ENCODE measurements at places on chromosomes 13 and 19. TPM values are rescaled to one million over a fixed set of nuclear protein-coding genes. Genes with fewer than 3 reads are reported as not detected.

GRCh38 chr19:51799774-51800472 is 5.0 kb downstream of the FPR3 start:
- H3K4me1 ChIP-seq, result peaks cover 35% of the 10 kb centered on the region
- H3K36me3 ChIP-seq, result no peaks in the 10 kb centered on the region
- H3K4me3 ChIP-seq, result peak overlapping the region; percentile 10

GRCh38 chr13:29957320-29957719 is 106.9 kb upstream of the UBL3 start:
- no peak overlapping the region for H3K4me3 ChIP-seq
- H3K27ac ChIP-seq, result no peak overlapping the region
- DNase-seq, result no peak

DNA sequence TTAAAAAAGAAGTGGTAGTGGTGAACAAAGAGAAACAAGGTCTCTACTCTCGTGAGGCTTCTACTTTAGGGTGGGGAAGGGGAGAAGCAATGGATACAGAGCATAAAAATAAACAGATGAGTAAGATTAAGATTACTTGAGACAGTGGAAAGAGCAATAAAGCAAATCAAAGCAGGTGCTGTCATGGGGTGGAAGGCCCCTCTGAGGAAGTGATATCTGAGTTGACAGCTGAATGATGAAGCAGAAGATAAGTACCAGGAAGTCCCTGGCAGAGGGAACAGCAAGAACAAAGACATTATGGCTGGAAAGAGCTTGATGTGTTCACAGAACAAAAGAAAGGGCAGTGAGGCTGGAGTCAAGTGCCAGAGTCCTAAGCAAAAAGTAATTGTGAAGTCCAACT is 221.8 kb downstream of the ENOX1 start:
- no peaks in the 10 kb centered on the region for H3K27me3 ChIP-seq
- DNase-seq, result no peak
- no peaks in the 10 kb centered on the region for H3K4me1 ChIP-seq
- no peak overlapping the region for H3K4me3 ChIP-seq

GRCh38 chr13:48006396-48006795 is 5.3 kb upstream of the SUCLA2 start:
- no peak for DNase-seq
- H3K4me3 ChIP-seq, result no peak overlapping the region
- H3K27me3 ChIP-seq, result no peaks in the 10 kb centered on the region
- H3K27ac ChIP-seq, result no peak overlapping the region

GRCh38 chr13:19862481-19863313 is 752 bp downstream of the ZMYM5 start:
- no peaks in the 10 kb centered on the region for H3K36me3 ChIP-seq
- peak; percentile 56 for DNase-seq
- peaks cover 22% of the 10 kb centered on the region for H3K4me1 ChIP-seq
- H3K27ac ChIP-seq, result peak overlapping the region; percentile 100
- peak overlapping the region; percentile 89 for H3K4me3 ChIP-seq

DNA sequence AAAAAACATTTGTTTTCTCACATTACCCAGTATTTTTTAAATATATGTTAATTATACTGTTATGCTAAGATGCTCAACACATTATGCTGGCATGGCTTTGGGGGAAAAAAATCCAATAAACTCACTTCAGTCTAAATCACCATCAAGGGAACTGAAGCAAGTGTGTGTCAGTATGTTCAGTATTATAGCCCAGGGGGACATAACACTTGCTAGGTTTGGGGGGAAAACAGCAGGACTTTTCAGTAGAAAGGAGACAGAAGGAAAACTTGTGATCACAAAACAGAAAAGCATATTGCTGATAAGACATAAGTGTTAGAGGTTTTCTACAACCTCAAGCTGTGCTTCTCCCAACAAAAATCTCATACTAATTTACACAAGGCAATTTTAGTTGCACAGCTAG is 1759.9 kb upstream of the PCDH20 start:
- no peaks in the 10 kb centered on the region for H3K27me3 ChIP-seq
- H3K4me1 ChIP-seq, result no peaks in the 10 kb centered on the region
- no peak overlapping the region for H3K27ac ChIP-seq
- H3K4me3 ChIP-seq, result no peak overlapping the region

DNA sequence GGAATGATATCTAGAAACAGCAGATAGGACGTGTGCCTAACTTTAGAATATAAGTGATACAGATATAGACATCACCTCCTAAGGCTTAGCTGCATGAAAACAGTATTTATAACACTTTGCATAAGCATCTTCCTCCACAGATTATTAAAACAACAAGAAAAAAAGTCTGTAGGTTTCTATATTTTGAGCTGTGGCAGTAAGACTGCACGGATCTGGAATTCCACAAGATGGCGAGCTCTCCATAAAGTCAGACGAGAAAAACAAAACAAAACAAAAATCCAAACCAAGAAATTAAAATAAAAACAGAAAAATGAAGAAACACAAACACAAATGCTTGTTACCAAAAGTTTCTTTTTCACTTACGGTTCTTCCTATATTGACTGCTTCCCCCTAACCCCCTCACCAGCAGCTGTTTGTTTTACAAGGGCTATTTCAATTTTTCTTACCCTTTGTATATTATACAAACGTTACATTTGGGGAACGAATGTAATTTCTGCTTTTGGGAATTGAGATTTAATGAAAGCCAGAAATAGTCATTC is 285.8 kb downstream of the MYO16 start:
- no peaks in the 10 kb centered on the region for H3K36me3 ChIP-seq
- peak overlapping the region; percentile 16 for H3K4me3 ChIP-seq
- no peak for DNase-seq

The PLA2G4C gene
- 11.2 TPM for total RNA-seq

DNA sequence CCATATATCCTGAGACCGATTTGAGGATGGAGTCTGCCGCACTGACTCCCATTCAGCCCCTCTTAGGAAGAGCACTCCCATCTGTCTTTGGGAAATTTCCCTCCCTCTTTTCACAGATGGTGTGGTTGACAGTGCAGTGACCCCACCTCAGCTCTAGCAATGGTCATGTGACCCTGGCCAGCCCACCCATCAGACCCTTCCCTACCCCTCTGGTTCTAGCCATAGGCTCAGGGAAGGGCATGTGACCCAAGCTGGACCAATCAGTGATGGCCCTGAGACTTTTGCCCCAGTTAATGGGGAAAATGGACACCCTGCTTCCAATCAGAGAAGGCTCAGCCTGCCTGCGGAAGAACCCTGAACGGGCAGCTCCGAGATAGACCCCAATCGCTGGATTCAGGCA is 26.3 kb downstream of the IL12RB1 start:
- peaks cover 12% of the 10 kb centered on the region for H3K4me1 ChIP-seq
- H3K4me3 ChIP-seq, result no peak overlapping the region
- H3K27ac ChIP-seq, result no peak overlapping the region
- no peaks in the 10 kb centered on the region for H3K27me3 ChIP-seq
- no peak for DNase-seq

DNA sequence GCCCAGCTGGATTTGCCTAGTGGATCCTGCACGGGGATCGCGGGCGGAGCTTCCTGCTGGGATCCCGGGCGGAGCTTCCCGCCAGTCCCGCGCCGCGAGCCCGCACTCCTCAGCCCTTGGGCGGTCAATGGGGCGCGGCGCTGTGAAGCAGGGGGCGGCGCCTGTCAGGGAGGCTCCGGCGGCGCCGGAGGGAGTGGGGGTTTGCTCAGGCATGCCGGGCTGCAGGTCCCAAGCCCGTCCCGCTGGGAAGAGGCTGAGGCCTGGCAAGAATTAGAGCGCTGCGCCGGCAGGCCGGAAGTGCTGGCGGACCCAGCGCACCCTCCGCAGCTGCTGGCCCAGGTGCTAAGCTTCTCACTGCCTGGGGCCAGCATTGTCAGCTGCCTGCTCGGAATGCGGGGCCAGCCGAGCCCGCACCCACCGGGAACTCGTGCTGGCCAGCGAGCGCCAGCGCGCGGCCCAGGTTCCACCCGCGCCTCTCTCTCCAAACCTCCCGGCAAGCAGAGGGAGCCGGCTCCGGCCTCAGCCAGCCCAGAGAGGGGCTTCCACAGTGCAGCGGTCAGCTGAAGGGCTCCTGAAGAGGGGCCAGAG is 119.6 kb downstream of the PRR20E start:
- H3K36me3 ChIP-seq, result no peaks in the 10 kb centered on the region
- H3K4me1 ChIP-seq, result no peaks in the 10 kb centered on the region
- no peaks in the 10 kb centered on the region for H3K27me3 ChIP-seq
- no peak overlapping the region for H3K27ac ChIP-seq

The PGLYRP2 gene
- not detected for total RNA-seq

- no peak for DNase-seq
- no peaks in the 10 kb centered on the region for H3K4me1 ChIP-seq
- no peak overlapping the region for H3K27ac ChIP-seq
- no peaks in the 10 kb centered on the region for H3K27me3 ChIP-seq
- H3K4me3 ChIP-seq, result no peak overlapping the region
These were observed 1227.9 kb upstream of the SPRY2 start for GRCh38 chr13:81568824-81569223.

The SERTM1 gene
- total RNA-seq, result 5.0 TPM

The CAPN12 gene
- 18.2 TPM for total RNA-seq

DNA sequence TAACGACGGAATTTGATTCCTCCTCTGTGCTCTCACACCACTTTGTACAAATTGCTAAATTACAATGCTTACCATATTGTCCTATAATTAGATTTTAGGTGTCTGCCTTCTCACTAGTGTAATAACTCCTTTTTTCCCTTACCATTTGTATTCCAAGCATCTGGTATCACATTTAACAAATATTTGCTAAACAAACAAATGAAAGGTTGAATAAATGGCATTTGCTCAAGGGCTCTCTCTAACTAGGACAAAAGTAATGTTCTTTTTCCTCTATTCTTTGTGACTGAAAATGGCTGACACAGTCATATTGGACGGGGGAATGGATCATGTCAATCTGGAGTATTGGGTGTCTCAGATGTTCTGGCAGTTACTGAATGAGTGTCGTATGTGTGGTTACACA is 99.7 kb downstream of the ENOX1 start:
- no peaks in the 10 kb centered on the region for H3K27me3 ChIP-seq
- H3K4me1 ChIP-seq, result no peaks in the 10 kb centered on the region
- H3K36me3 ChIP-seq, result no peaks in the 10 kb centered on the region
- H3K27ac ChIP-seq, result no peak overlapping the region
- DNase-seq, result no peak

DNA sequence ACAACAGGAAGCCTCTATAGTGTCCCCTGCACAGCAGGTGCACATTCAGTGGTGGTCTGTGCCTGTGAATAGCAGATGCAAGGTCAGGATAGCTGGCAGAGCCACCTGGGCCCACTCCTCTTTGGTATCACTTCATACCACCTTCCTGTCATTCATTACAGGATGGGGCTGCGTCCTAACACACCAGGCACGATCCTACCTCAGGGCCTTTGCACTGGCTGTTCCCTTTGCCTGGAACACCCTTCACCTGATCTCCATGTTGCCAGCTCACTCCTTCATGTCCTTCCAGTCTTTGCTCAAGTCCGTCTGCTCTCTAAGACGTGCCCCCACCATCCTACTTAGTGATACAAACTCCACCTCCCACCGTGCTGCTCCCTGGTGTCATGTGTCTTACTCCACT is 4.6 kb upstream of the LPAR2 start:
- no peak overlapping the region for H3K27ac ChIP-seq
- H3K4me3 ChIP-seq, result no peak overlapping the region
- H3K4me1 ChIP-seq, result peaks cover 7% of the 10 kb centered on the region
- peaks cover 62% of the 10 kb centered on the region for H3K36me3 ChIP-seq

The ZNF560 gene
- total RNA-seq, result 0.83 TPM

GRCh38 chr13:45238945-45239795 is 38.3 kb upstream of the KCTD4 start:
- H3K27me3 ChIP-seq, result no peaks in the 10 kb centered on the region
- H3K4me1 ChIP-seq, result no peaks in the 10 kb centered on the region
- H3K36me3 ChIP-seq, result no peaks in the 10 kb centered on the region
- DNase-seq, result no peak
- no peak overlapping the region for H3K4me3 ChIP-seq

DNA sequence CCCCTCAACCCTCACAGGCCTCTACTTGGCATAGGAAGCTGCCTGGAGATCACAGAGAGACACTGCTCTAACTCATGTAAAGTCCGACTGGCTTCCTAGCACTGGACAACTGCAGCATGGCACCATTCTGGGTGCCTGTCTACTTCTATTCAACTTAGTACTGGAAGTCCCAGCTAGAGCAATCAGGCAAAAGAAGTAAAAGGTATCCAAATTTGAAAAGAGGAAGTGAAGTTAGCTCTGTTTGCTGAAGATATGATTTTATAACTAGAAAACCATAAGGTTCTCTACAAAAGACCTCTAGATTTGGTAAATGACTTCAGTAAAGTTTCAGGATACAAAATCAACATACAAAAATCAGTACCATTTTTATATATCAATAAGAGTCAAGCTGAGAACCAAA is 1017.6 kb downstream of the PCDH9 start:
- no peak overlapping the region for H3K27ac ChIP-seq
- DNase-seq, result no peak
- H3K27me3 ChIP-seq, result no peaks in the 10 kb centered on the region
- no peaks in the 10 kb centered on the region for H3K4me1 ChIP-seq

- H3K4me1 ChIP-seq, result no peaks in the 10 kb centered on the region
- H3K4me3 ChIP-seq, result no peak overlapping the region
- no peak overlapping the region for H3K27ac ChIP-seq
- H3K36me3 ChIP-seq, result no peaks in the 10 kb centered on the region
These were observed 8.4 kb downstream of the DACH1 start for GRCh38 chr13:71858647-71859046.

Data from lower lobe of right lung (tissue), 2 donors.